ENCODE measurements at places on chromosomes 1 and 21.

GRCh38 chr1:68016381-68016780 is 34.0 kb downstream of the DIRAS3 start:
- DNase-seq, result no peak

DNA sequence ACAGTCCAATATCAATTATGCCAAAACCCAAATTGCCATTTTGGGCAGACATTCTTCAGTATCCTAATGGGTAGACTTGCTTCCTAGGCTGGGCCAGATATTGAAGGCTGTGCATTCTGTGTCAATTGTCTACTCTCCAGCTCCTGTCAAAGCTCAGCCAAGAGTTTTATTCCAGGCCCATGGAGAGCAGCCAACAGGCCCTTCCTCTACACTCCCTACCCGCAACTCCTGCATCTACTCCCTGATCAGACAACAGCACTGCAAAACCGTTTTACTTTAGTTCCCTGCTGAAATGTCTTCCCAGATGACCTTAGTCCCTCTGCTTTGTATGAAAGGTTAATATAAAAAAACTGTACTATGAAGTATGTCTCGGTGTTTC is 6.6 kb upstream of the ADORA3 start:
- peak; percentile 23 for DNase-seq

- DNase-seq, result no peak
Measured at GRCh38 chr1:189131576-189131975, 1346.1 kb downstream of the BRINP3 start.

GRCh38 chr1:14737561-14738094 is 139.1 kb downstream of the KAZN start:
- no peak for DNase-seq

GRCh38 chr1:85957760-85958159 is 198.8 kb downstream of the COL24A1 start:
- DNase-seq, result no peak

GRCh38 chr1:55321942-55322341 is 106.8 kb upstream of the USP24 start:
- DNase-seq, result no peak

- DNase-seq, result no peak
Measured at GRCh38 chr1:81452693-81453366, 347.9 kb upstream of the ADGRL2 start.
